ENCODE measurements at places on chromosomes 16 and 17.

DNA sequence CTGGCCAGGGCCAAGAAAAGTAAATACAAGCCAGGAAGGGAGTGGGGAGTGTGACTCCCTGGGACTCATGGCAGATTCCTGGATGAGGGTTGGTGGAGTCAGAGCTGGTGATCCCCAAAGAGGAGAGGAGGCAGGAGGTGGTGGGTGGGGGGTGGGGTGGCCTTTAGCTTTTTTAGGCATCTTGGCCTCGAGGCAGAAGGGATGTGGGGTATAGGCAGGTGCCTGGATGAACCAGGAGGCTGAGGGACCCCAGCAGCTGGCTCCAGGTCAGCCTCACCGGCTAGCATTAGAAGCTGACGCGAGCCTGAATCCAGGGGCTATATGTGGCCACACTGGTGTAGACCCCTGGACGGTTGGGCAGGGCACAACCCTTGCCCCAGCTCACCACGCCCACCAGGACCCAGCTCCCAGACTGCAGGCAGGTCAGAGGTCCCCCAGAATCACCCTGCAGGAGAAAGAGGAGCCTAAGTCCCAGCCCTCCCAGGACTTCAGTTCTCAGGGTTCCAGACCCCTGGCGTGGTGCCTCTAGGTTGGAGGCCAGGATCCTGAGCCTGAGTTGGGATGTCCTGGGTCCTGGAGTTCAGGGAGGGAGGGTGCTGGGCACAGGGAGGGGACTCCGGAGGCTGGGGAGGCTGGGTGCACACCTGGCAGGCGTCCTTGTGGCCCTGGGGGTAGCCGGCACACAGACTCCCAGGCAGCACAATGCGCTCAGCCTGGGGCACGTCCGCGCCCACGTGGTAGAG lies 2.8 kb downstream of the PRSS33 start:
- no peak for DNase-seq

DNA sequence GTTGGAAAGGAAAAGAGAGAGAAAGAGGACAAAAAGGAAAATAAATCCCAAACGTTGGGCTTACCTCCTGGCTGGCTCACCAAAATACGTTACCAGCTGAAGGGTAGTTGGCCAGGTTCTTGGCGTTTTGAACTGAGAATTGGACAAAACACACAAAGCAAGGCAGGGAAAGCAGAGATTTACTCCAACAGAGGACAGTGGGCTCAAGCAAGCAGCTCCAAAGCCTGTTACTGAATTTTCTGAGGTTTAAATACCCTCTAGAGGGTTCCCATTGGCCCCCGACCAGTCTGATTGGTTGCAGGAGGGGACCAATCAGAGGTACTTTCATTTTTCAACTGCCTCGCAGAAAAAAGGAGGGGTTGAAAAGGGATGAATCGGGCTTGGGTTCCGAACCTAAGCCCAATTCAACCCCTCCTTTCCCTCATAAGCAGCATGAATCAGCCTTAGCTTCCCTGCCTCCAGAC lies 55.6 kb upstream of the ALOX12 start:
- no peak for DNase-seq

DNA sequence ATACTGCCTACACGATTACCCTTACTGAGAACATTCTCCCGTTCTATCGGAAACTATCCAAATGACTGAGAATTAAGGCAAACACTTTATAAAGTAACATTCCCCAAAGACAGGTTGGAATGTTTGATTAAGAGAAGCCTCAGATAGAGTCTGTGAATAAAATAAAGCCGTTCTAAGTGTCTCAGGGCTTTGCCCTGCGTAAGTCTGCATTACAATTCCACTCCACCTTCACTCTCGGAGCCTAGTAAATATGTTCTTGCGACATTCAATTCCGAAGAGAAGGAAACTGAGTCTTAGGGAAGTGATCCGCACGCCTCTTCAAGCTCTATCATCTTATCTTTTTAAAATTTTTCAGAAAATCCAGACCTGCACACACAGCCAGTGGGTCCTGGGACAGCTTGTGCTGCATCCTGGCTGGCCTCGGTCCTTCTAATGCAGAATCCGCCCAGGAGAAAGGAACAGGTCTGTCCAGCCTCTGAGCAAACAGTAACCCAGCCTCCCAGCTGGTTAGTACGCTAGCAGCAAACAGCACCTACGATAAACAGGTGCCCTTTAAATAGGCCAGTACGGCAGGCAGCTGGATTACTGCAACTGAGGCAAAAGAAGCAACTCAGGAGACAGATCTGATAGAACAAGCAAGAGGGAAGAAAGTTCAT lies 254.1 kb upstream of the IRX3 start:
- no peak for DNase-seq

- no peak for DNase-seq
Measured at GRCh38 chr17:17830740-17831207, 6.0 kb downstream of the SREBF1 start.

GRCh38 chr17:41338961-41339485 lies 11.6 kb downstream of the KRT33A start:
- DNase-seq = no peak

DNA sequence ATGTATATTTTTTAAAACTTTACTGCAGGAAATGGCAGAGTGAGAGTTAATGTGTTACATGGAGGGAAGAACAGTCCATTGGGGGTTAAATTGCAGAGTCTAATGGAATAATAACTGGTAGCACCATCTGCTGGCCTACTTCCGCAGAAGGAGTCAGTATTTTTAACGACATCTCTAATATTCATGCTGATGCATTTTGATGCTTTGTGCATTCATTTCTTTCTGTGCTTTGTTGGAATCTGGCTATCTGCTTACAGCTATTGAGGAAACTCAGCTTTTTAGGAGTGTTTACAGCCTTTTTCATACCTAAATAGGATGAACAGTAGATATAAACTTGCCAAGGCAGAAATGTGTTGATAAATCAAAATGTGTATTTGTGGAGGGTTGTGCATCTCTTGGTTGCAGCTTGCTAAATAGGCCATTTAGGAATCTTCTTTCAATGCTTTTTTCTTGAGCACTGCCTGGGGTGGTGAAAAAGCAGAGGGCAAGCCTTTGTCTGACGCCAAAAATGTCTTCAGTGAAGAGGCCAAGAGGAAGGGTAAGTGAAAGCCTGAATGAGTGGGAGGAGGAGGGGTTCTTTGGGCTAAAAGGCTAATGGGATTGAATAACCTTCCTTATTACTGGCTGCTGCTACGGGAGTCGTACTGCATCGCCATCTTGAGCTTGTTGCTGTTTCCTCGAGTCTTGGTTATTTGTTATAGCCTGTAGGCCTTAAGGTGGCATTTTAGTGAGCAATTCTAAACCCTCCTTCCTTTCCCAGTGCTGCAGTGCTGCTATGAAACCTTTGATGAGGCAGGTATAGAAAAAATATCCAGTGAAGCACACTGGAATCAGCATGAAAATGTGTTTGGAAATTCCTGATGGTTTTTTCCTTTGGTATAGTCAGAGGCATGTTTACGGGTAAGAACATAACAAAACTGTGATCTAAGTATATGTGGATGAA lies 153.3 kb downstream of the CHD9 start:
- DNase-seq = no peak

DNA sequence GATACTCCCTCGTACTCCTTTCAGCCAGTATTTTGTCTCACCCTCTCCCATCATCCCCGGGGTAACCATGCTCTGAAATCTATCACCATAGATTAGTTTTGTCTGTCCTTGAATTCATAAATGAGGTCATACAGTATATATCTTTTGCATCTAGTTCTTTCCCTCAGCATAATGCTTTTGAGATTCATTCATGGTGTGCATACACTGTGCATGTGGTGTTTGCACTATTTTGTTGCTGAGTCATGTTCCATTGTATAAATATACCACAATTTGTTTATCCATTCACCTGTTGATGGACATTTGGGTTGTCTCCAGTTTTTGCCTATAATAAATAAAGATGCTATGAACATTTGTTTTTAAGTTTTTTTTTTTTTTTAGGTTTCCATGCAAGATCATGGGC lies 34.2 kb upstream of the NLRP1 start:
- DNase-seq = no peak

- DNase-seq = no peak
Measured at GRCh38 chr16:81901484-81901883, 109.8 kb downstream of the SDR42E1 start.

DNA sequence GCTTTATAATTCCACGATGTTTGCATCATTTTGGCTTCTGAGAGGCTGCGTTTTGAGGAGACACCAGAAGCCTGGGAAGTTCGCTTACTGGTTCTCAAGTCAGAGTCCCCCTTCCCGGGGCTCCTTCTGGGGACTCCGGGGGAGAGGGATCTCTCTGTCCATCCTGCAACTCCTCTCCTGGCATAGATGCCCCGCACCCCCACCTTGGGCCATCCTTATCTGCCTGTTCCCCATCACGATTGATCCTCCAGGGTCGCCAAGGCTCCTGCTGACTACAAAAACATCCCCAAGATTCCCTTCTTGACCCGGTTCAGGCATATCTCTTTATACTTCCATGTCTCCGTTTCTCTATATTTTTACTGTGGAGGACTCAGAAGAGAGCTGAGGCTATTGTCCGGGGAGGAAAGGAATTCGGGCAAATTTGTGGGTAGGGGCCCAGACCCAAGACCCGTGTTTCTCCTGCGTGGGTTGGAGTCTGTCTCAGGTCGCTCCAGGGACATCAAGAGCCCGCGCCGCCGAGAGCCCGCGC lies 18.4 kb upstream of the HOXB13 start:
- DNase-seq = no peak

DNA sequence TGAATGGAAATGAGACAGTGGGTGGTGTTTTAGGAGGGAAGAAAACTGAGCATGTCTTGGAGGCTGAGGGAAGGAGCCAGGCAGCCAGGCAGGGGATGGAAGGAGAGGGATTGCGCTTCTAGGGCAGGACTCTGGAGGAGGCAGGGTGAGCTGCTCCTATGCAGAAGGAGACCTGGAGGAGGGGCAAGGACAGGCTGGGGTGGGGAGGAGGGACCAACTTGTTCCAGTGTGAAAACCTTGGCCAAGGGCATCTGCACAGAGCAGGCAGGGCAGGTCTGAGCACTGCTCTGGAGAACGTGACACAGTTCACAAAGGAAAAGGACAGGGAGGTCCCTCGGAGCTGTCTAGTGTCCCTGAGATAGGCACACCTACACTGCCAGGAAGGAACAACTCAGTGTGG lies 5.5 kb downstream of the GALK1 start:
- no peak for DNase-seq

DNA sequence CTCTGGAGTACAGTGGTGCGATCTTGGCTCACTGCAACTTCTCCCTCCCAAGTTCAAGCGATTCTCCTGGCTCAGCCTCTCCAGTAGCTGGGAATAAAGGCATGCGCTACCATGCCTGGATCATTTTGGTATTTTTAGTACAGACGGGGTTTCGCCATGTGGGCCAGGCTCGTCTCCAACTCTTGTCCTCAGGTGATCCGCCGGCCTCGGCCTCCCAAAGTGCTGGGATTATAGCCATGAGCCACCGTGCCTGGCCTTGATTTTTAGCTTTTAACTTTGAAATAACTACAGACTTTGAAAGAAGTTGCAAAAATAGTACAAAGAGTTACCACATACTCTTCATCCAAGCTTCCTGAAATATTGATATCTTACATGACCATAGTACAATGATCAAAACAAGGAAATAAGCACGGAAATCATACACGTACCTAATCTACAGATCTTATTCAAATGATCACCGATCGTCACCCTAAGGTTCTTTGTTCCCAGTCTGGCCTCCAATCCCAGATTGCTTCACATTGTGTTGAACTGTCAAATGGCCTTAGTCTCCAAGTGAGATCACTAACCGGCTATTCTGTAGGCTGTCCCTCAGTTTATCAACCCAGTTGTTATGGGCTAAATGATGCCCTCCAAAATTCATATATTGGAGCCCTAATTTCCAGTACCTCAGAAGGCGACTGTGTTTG lies 18.4 kb downstream of the NPIPA1 start:
- DNase-seq = no peak

DNA sequence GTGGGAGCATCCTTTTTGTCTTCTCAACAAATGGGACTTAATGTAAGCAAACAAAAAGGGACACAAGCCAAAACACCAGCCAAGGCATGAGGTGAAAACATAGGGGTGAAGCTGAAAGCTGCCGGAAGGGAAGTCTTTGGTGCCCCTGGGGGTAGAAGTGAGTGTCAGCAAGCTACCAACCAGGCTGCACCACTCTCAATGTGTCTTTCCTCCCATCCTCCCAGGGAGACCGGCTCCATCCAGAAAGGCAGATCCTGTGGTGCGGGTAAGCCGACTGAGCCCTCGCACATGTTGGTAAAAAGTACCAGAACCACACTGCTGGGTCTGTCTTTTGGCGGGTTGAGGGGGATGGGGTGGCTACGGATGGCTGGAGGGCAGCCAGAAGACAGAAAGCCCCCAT lies 52.0 kb upstream of the SREBF1 start:
- no peak for DNase-seq

- no peak for DNase-seq
Measured at GRCh38 chr17:2094891-2095535, 40.1 kb downstream of the HIC1 start.

DNA sequence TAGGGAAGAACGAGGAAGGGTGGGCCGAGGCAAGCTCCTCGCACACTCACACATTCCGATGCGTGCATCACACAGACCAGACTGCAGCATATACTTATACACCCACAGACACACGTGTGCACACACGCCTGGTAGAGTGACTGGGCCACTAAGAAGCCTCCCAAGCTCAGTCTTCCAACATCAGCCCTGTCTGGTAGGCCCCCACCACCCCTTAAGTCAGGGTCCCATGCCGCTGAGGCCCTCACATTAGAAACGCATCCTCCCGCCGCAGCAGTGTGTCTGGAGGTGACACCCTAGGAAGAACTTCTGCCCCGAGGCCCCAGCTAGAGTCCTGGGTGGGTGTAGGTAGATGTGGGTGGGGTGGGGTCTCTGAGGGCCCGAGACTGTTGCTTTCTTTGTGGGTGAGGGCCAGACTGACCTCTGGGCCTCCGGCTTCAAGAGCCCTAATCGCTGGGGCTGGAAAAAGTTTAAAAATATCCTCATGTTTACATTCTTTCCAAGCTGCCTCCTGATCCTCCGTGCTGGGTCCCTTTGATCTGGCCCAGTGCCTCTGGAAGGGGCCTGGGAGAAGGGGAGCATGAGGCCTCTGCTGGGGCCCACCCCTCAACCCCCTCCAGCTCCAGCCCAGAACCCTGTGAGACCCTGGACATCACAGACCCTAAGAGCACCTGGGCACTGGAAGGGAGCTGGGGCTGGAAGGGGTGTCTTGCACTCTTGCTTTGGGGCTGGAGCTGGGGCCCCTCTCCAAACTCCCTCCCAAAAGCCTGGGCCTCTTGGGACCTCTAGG lies 13.6 kb downstream of the CDH16 start:
- DNase-seq = no peak

GRCh38 chr17:14198575-14198974 lies 38.1 kb downstream of the CDRT15 start:
- no peak for DNase-seq

All from stimulated activated CD8-positive, alpha-beta memory T cell treated with anti-CD3 and anti-CD28 coated beads, Interleukin-4, amount 100 ng/mL, for 1 hour (primary cell).